T-cell (primary cell): ENCODE measurements at places on chromosomes 1 and 21. TPM values are rescaled to one million over a fixed set of nuclear protein-coding genes. Genes with fewer than 3 reads are reported as not detected.

FOXD2 gene
- 0.57 TPM for total RNA-seq

NADK gene
- 58.9 TPM for total RNA-seq

KLHDC9 gene
- not detected for total RNA-seq

EPHB2 gene
- 0.06 TPM for total RNA-seq

MR1 gene
- total RNA-seq = 18.5 TPM

NR1I3 gene
- total RNA-seq = not detected

NUF2 gene
- 2.3 TPM for total RNA-seq

DNA sequence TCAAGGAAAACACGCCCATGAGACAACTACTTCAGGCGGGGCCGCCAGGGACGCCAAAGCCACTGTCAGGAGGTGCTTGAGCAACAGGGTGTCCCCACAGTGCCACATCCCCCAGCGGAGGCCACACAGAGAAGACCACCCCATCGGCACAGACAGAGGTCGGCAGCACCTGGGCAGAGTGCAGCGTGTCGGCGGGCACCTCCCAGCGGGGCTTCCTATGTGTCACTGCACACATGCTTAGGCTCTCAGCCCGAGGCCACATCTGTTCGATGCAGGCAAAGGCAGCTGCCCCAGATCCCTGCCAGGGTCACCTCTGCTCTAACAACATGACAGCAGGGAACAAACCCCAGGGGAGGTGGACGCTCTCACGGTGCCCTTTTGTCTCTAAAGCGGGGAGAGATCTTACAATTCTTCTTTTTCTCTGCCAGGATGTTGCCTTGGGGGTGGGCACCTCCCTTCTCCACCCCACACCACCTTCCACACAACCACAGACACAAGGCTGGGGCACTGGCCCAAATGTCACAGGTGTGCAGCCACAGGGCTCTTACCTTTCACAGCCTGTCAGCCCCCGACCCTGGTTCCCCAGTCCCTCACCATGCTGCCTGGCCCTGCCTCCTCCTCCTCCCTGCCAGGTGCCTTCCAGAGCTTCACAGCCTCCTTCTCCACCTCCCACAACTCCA lies 4.2 kb downstream of the KRTAP10-8 start:
- H3K27ac ChIP-seq = no peak overlapping the region
- peaks cover 9% of the 10 kb centered on the region for H3K27me3 ChIP-seq
- no peaks in the 10 kb centered on the region for H3K36me3 ChIP-seq
- peaks cover 17% of the 10 kb centered on the region for H3K4me1 ChIP-seq

DNA sequence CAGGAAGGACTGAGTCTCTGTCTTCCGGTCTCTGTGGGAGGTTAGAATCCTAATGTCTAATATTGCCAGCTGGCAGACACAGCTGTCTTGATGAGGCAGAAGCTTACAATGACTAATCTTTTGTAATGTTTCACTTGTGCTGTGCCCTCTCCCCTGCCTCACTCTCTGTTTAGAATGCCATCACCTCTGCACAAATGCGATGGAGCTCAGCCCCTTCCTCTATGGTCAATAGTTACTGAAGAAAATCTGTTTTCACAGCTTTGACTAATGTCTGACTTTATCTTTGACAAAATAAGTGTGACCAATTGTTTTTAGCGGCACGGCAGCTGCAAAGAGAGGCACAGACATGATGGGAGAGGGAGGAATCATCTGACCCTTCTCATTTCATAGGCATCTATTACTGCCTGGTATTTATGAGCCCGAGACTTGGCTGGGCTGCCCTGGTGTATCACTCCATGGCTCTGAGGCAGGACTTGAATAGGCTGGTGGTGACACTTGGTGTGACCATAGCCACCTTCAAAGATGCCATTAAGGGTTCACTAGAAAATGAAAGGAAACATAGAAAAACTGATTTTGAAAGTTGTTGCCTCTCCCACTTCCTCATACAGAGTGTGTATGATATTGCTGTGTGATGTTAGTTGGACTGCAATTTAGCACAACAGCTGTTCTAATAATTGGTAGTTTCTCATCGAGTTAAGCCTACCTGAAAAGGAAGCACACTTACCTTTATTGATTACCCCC lies 163.2 kb upstream of the NBPF11 start:
- peaks cover 17% of the 10 kb centered on the region for H3K27me3 ChIP-seq
- H3K36me3 ChIP-seq = no peaks in the 10 kb centered on the region
- peaks cover 6% of the 10 kb centered on the region for H3K4me1 ChIP-seq
- no peak for DNase-seq
- H3K4me3 ChIP-seq = no peak overlapping the region

DNA sequence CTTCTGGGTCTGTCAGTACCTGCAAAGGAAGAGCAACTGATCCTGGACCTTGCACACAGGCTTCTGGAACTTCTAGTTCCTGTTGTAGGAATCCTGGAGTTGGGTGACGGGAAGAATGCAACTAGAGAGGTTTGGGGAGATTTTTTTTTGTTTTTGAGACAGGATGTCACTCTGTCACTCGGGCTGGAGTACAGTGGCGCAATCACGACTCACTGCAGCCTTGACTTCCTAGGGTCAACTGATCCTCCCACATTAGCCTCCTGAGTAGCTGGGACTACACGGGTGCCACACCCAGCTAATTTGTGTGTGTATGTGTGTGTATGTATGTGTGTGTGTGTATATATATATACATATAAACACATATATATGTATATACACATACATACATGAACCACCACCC lies 18.8 kb downstream of the ENTREP3 start:
- H3K36me3 ChIP-seq = peaks cover 27% of the 10 kb centered on the region
- no peaks in the 10 kb centered on the region for H3K27me3 ChIP-seq
- no peak overlapping the region for H3K27ac ChIP-seq
- no peak for DNase-seq
- H3K4me3 ChIP-seq = no peak overlapping the region

GRCh38 chr1:210624722-210625121 lies 296.0 kb downstream of the HHAT start:
- H3K27me3 ChIP-seq = no peaks in the 10 kb centered on the region
- no peak overlapping the region for H3K27ac ChIP-seq
- no peak overlapping the region for H3K4me3 ChIP-seq
- no peaks in the 10 kb centered on the region for H3K4me1 ChIP-seq
- H3K36me3 ChIP-seq = no peaks in the 10 kb centered on the region

DNA sequence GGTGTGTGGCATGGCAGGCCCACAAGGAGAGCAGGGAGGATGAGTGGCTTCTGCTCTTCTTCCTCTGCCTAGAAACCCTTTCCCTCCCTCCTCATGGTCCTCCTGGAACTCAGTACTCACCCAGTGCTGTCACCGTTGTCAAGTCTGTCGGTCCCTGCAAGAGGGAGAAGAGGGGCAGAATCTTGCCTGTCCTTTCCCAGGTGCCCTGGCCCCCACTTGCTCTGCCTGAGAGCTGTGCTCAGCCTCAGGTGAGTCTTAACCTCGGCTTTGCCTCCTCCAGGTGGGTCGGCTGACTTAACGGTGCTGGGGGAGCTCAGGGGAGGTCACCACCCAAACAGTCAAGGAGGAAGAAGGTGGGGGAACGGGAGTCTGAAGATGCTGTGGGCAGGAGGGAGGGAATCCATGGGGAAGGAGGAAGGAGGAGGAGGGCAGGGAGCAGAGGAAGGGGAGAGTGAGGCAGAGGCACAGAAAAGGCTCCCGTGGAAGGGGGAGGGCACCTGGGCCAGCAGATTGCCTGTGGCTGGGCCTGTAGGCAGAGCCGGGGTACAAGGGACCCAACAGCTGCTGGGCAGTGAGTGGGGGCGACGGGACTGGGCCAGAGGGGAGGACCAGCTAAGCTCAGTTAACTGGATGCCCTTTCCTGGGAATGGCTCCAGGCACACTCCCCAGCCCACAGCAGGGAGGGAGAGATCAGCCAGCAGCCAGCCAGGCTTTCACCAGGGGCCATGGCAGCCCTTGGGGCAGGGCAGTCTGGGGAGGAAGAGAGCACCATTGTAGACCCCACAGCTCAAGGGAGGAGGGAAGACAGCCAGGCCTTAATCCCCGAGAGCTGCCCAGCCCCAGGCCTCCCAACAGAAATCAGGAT lies 26.3 kb downstream of the CTNNBIP1 start:
- DNase-seq = no peak
- no peak overlapping the region for H3K4me3 ChIP-seq
- H3K36me3 ChIP-seq = no peaks in the 10 kb centered on the region
- peak overlapping the region; percentile 22 for H3K27ac ChIP-seq

DNA sequence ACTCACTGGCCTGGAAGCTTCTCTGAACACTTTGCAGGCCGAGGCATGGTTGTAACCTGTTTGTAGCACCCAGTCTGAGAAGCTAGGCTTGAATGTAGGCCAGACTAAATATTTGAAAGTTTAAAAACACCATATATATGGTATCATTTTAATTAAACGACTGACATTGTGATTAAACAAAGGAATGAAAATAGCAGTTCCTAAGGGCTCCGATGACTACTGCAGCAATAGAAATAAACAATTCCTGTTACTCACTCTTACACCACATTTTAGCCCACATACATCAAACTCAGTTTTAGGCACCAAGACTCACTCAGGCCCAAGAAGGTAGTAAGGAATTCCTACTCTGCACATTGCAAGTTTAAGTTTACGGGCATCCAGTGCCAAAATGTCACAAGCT lies 281.2 kb downstream of the AKT3 start:
- H3K4me3 ChIP-seq = no peak overlapping the region
- H3K36me3 ChIP-seq = no peaks in the 10 kb centered on the region
- H3K4me1 ChIP-seq = no peaks in the 10 kb centered on the region

DNA sequence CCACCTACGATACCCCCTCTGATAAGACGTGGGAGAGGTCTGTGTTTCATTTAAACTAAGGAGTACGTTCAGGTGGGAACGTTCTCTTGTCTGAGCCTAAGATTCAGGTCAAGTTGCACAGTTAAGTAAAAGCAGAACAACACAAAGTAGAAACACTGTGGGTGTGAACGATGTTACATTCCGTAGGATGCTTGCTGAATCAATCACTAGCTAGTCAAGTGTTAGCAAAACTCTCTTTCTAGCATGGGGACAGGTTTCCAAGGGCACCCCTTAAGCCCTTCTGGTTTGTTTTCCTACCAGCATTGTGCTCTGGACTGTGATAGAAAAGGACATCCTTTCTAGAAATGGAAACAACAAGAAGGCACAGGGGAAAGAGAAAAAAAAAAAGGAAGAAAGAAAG lies 13.3 kb downstream of the C1orf162 start:
- no peaks in the 10 kb centered on the region for H3K36me3 ChIP-seq
- DNase-seq = no peak
- peaks cover 2% of the 10 kb centered on the region for H3K27me3 ChIP-seq
- no peak overlapping the region for H3K4me3 ChIP-seq
- no peak overlapping the region for H3K27ac ChIP-seq
- no peaks in the 10 kb centered on the region for H3K4me1 ChIP-seq

GRCh38 chr1:180262628-180263488 lies 32.8 kb downstream of the LHX4 start:
- H3K27ac ChIP-seq = no peak overlapping the region
- H3K4me1 ChIP-seq = no peaks in the 10 kb centered on the region
- no peak for DNase-seq

- H3K36me3 ChIP-seq = no peaks in the 10 kb centered on the region
- no peak overlapping the region for H3K27ac ChIP-seq
- no peak overlapping the region for H3K4me3 ChIP-seq
- DNase-seq = no peak
Measured at GRCh38 chr1:170634824-170635410, 29.0 kb upstream of the PRRX1 start.

GRCh38 chr1:53499257-53500203 lies 40.3 kb downstream of the DMRTB1 start:
- no peaks in the 10 kb centered on the region for H3K27me3 ChIP-seq
- no peaks in the 10 kb centered on the region for H3K4me1 ChIP-seq
- DNase-seq = no peak
- H3K4me3 ChIP-seq = no peak overlapping the region
- H3K36me3 ChIP-seq = no peaks in the 10 kb centered on the region
- no peak overlapping the region for H3K27ac ChIP-seq

- H3K4me3 ChIP-seq = peak overlapping the region; percentile 5
- no peak for DNase-seq
- no peak overlapping the region for H3K27ac ChIP-seq
- peaks cover 9% of the 10 kb centered on the region for H3K4me1 ChIP-seq
Measured at GRCh38 chr1:997993-998744, 1.7 kb downstream of the HES4 start.

DNA sequence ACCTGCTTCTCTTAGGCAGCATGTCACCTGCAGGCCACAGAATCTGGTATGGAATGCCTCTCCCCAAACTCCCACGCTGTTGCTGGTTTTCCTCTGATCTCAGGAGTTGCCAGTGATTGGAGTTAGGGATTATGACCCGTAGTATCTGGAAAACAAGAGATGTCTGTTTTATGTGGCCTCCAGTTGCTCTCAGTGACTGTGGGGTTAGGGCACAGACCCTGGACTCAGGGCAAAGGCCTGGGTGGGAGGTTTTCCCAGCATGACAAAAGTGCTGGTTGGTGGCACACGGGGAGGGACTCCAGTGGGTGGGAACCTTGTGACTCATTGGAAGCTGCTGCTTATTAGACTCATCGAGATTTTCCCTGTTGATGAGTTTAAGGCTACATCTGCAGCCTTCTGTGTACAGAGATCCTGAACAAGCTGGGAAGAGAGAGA lies at the start of gene NR1I3:
TSS of gene NR1I3 (minus strand) at position 165 of the 435 bp plus-strand sequence. CDS start 1,638 bp downstream, outside the sequence.
- H3K4me1 ChIP-seq = no peaks in the 10 kb centered on the region
- DNase-seq = no peak
- H3K27ac ChIP-seq = no peak within 1 kb of the TSS
- peaks cover 7% of the 10 kb centered on the region for H3K27me3 ChIP-seq
- no peak within 1 kb of the TSS for H3K4me3 ChIP-seq
- no peaks in the 10 kb centered on the region for H3K36me3 ChIP-seq

DNA sequence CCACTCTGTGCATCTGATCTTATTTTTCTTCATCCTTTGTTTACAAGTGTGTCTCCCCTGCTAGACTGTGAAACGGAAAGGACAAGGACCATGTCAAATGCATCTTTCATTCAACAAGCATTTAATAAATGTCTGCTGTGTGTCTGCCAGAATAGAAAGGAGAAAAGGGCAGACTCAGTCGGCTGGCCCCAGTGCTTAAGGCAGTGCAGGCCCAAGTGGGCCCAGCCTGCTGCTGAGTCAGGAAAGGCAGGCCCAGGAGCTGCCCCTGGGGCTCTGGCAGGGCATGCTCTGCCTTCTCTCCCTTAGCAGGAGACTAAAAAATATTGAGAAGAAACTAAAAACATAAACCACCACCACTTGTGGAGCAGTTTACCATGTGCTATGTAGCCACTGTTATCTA lies 38.1 kb downstream of the PLEKHA6 start:
- no peaks in the 10 kb centered on the region for H3K4me1 ChIP-seq
- no peaks in the 10 kb centered on the region for H3K36me3 ChIP-seq
- no peak overlapping the region for H3K27ac ChIP-seq
- H3K4me3 ChIP-seq = no peak overlapping the region
- no peak for DNase-seq

- H3K27ac ChIP-seq = no peak overlapping the region
- H3K36me3 ChIP-seq = no peaks in the 10 kb centered on the region
- no peak overlapping the region for H3K4me3 ChIP-seq
Measured at GRCh38 chr1:107443860-107444259, 303.0 kb downstream of the NTNG1 start.

GRCh38 chr1:198333744-198334143 lies 176.9 kb downstream of the NEK7 start:
- DNase-seq = no peak
- H3K4me3 ChIP-seq = no peak overlapping the region
- no peak overlapping the region for H3K27ac ChIP-seq
- H3K36me3 ChIP-seq = no peaks in the 10 kb centered on the region
- H3K27me3 ChIP-seq = no peaks in the 10 kb centered on the region
- H3K4me1 ChIP-seq = no peaks in the 10 kb centered on the region

GRCh38 chr1:59136541-59137275 lies 160.2 kb upstream of the FGGY start:
- no peaks in the 10 kb centered on the region for H3K4me1 ChIP-seq
- no peaks in the 10 kb centered on the region for H3K36me3 ChIP-seq
- no peak overlapping the region for H3K27ac ChIP-seq
- DNase-seq = no peak

GRCh38 chr1:160708801-160709200 lies 2.8 kb downstream of the CD48 start:
- H3K36me3 ChIP-seq = peaks cover 19% of the 10 kb centered on the region
- peak overlapping the region; percentile 53 for H3K4me3 ChIP-seq
- DNase-seq = no peak
- peaks cover 61% of the 10 kb centered on the region for H3K4me1 ChIP-seq
- H3K27ac ChIP-seq = peak overlapping the region; percentile 95
- no peaks in the 10 kb centered on the region for H3K27me3 ChIP-seq
